ENCODE measurements at places on chromosomes 1 and 21. TPM values are rescaled to one million over a fixed set of nuclear protein-coding genes. Genes with fewer than 3 reads are reported as not detected.

The SMIM1 gene
- 1.8 TPM for total RNA-seq

The CNIH3 gene
- total RNA-seq, result 2.5 TPM

The SELENBP1 gene
- not detected for total RNA-seq

DNA sequence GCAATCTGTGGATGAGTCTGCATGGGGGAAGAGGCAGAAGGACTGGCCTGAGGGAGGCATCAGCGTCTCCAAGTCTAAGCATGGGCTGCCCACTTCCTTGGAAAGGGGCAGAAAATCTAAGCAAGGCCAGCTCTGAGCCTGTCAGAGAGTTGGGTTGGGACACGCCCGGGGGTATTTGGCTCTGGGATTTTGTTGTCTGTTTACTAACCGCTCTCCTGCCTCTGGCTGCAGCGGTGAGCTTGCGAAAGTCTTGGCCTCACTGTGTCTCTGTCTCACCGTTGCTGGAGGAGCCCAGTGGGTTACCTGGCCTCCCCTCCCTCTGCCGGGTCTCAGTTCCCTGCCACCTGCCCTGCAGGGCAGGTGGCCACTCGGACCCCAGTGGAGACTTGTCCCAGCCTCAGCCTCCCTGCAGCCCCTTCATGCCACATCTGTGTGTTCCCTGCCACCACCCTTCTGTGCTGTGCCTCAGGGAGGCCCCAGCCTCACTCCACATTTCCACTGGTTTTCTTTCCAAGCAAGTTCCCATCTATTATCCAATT lies 33.7 kb downstream of the EDN2 start:
- DNase-seq, result no peak
- no peak overlapping the region for H3K27ac ChIP-seq
- H3K36me3 ChIP-seq, result no peaks in the 10 kb centered on the region
- no peaks in the 10 kb centered on the region for H3K4me1 ChIP-seq

GRCh38 chr1:23101101-23101827 lies 67.4 kb downstream of the LUZP1 start:
- no peak overlapping the region for H3K4me3 ChIP-seq
- H3K4me1 ChIP-seq, result peaks cover 38% of the 10 kb centered on the region
- DNase-seq, result no peak

DNA sequence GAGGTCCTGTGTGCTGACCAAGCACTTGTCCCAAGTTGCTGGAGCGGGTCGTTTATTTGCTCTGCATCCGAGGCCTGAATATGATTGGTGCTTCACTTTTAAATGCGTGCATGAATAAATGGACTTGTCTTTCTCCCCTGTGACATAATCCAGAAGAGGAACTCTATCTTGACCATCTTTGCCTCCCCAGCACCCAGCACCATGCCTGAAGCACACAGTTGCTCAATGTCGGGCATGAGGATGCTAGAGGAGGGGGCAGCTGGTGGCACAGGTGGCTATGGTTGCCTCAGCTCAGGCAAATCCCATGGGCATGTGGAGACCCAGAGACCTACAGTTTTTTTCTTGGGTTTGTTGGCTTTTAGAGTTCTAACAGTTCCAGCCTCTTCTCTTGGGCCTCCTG lies 142.6 kb downstream of the KAZN start:
- H3K27me3 ChIP-seq, result peaks cover 18% of the 10 kb centered on the region
- no peak overlapping the region for H3K4me3 ChIP-seq

DNA sequence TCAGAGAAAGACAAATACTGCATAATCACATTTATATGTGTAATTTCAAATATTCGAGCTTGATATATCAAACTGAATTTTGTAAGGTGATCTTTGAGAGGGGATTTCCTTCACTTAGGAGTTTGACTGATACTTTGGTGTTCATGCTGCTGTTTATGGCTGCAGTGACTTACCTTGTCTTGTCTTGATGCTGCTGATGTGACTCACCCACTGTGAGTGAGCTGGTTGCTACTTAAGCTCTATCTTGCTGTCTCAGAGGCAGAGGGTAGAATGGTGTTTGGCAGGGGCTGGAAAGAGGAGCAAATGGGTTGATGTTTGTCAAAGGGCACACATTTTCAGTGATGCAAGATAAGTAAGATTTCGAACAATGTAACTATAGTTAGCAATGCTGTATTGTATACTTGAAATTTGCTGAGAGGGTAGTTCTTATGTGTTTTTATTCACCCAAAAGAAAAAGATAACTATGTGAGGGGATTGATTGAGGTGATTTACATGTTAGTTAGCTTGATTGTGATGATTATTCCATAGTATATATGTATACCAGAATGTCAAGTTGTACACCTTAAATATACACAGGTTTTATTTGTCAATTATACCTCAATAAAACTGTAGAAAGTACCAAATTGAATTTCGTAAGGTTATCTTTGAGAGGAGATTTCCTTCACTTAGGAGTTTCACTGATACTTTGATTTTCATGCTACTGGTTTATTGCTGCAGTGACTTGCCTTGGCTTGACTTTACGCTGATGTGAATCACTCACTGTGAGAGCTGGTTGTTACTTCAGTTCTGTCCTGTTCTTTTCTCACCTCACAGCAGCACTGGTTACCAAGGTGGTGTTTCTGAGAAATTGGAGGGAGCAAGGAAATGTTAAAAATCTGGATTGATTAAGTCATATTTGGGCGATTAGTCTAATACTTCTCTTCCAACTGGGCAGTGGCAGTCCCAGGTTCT lies 94.5 kb upstream of the SLC5A9 start:
- no peaks in the 10 kb centered on the region for H3K27me3 ChIP-seq
- DNase-seq, result no peak
- no peaks in the 10 kb centered on the region for H3K4me1 ChIP-seq
- H3K4me3 ChIP-seq, result no peak overlapping the region
- no peak overlapping the region for H3K27ac ChIP-seq

DNA sequence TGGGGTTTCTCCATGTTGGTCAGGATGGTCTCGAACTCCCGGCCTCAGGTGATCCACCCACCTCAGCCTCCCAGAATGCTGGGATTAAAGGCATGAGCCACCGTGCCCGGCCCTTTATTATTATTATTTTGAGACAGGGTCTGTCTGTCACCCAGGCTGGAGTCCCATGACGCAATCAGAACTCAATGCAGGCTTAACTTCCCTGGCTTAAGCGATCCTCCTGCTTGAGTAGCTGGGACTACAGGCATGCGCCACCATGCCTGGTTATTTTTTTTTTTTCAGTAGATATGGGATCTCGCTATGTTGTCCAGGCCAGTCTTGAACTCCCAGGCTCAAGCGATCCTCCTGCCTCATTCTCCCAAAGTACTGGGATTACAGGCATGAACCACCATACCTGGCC lies 47.1 kb upstream of the CITED4 start:
- H3K4me3 ChIP-seq, result no peak overlapping the region
- no peak overlapping the region for H3K27ac ChIP-seq
- H3K4me1 ChIP-seq, result no peaks in the 10 kb centered on the region
- no peaks in the 10 kb centered on the region for H3K27me3 ChIP-seq
- no peaks in the 10 kb centered on the region for H3K36me3 ChIP-seq

DNA sequence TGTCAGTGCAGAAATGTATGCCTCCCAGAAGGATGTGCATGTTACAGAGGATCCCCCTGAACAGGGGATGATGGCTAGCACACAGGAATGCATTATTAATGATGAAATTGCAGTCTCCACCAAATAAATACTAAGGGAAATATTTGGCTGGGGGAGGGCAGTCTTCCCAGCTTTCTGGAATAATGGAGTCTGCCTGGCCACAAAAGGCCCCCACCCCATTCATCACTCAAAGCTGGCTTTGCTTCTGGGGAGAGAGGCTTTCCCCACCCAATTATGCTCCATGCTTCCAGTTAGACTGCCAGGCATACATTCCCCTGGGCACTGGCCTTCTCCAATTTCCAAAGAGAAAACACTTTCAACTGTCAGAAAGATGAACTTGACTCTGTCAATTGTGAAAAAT lies 302.7 kb downstream of the SIPA1L2 start:
- H3K4me3 ChIP-seq, result no peak overlapping the region
- no peaks in the 10 kb centered on the region for H3K36me3 ChIP-seq

DNA sequence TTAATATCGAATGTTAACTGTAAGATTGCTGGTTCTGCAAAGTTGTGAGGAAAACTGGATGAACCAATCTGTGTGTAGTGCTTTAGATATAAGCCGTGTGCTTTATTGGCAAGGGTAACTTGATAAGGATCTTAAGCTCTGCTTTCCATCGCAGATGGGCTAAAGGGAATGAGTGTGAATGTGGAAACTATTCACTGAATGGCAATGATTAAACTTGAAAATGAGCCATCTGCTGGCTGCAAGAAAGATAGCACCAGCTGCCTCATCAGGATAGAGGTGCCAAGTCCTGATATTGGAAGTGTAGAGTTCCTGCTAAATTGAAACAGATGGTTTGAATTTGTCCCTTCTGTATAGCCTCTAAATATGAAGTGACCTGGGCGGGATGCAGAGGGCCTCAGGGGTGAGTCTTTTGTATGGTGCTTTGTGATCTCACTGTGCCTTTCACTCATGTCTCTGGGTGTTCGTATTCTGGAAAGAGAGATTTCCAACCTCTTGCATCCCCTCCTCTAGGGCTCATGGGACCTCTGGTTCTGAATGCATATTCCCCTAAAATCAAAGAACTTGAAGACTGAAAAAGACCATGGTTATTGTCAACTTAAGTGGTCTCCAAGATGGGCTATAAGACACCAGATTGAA lies 9.2 kb downstream of the FCRL3 start:
- H3K27me3 ChIP-seq, result no peaks in the 10 kb centered on the region
- H3K36me3 ChIP-seq, result no peaks in the 10 kb centered on the region
- DNase-seq, result no peak
- H3K4me3 ChIP-seq, result no peak overlapping the region

- no peak overlapping the region for H3K27ac ChIP-seq
- DNase-seq, result no peak
These were observed 371.8 kb downstream of the HHAT start for GRCh38 chr1:210700511-210700910.
